Right forelimb (tissue), 1 donor: ENCODE measurements at places on chromosomes 3 and 15.
A peak's percentile ranks its signal among the peaks of the same experiment; 100 is the strongest.

DNA sequence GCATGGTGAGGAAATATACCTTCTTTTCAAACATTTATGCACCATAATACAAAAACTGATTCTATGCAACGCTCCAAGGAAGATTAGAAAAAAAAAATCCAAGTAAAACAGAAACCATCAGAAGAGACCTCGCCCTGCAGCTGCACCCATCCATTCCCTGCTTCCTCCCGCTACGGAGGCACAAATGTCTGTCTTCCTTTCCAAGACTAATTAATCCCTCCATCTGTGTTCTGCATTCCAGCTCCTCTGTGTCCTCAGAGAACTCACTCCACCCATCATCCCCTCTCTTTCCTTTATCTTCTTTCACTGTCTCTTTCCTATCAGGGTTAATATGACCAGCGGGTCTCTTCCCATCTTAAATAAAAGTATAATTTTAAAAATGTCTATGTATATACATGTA, 196.1 kb downstream of the ADAMTSL3 start:
- no peak for DNase-seq

- DNase-seq: peak; percentile 66
These were observed at the start of gene CTSH for GRCh38 chr15:78944669-78945407. Gene CTSH, minus strand, starts transcription at chr15:78945046. Its CDS starts 65 bp downstream, at chr15:78944981.

DNA sequence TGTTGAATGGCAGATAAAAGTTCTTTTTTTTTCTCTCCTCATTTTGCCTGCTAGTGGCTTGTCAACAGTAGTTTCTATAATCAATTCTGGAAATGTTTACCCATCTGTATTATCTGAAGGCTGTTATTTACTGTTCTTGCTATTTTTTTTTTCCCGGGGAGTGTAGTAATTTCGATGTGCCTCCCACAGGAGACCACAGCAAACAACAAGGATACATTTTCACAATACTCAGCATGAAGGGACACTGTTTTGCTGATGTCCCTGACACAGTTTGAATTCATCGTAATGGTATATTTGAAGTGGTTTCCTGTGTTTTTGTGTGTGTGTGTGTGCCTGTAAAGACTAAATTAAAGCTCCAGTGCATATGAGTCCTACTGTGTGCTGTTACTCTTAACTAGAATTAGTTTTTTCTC, 92.1 kb upstream of the ICE2 start:
- no peak for DNase-seq

DNA sequence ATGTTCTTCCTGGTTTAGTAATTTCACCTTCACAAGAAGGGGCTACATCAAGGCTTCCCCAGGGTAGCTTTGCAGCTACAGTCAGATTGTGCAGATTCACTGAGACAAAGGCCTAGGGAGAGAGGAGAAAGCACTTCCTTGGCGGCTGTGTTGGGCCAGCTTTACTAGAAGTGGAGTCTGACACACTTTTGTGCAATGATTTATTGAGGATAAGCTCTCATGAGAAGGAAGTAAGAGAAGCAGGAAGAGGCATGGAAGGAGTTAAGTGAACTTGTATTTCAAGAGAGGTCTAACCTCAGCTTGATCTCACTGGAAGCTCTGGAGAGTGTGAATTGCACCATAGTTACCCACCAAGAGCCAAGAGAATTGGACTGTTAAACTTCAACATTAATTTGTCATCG, 78.9 kb downstream of the TGFBR2 start:
- DNase-seq: no peak

DNA sequence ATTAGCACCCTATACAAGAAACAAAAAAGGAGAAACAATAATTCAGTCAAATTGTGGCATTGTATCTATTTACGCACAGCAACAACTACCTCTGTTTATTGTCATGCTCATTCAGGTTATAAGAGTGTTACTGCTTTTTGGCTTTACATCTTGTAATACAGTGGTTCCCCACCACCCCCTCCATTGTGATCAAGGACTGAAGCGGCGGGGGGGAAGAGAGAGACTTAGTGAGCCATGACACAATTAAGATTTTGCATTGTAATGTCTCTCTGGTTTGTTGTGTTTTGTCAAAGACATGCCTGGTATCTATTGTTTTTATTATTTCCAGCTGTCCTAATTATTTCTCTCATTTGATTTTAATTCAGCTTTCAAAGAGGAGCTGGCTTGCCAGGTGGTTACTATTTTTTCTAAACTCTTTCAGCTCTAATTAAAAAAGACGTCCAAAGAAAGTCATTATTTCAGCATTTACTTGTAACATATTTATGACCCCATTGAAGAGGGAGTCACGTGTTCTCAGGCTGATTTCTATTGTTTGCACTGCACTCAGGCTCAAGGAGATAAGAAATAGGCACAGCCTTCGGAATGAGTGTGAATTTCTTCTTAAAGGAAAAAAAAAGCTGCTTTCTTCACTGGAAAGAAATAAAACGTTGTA, 234.4 kb upstream of the TBL1XR1 start:
- DNase-seq: no peak

DNA sequence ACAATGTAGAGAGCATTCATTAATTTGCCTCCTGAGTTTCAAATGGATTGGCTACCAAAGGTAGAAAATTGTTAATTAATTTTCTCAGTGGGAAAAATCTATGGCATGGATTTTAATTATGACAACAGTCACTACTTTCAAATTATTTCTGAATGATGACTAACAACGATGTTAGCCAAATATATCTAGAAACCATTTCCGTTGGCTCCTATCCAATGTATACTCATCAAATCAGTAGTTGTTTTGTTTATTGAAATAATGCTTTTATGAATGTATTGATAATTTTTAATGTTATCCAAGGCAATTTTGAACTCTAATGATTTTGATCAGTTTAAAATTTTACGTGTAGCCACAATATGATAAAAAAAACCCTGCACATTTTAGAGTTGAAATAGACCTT, 333.4 kb downstream of the NAALADL2 start:
- DNase-seq: no peak

- no peak for DNase-seq
These were observed 48.8 kb downstream of the CD86 start for GRCh38 chr3:122103821-122104514.

DNA sequence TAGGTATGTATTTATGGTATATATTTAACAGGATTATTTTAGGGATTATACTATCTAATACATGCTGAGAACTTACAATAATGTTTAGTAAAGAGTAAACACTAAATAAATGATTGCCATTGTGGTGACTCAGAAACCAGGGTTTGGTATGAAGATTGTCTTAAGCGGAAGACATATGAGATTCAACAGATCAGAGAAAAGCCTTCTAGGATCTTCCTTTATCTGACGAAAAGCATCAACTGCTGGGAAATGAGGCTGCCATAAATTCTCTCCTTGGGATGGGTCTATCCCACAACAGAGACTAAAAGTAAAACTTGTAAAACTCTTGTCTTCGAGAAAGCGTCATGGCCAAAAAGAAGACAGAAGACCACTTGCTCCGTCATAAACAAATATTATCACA, 1352.2 kb upstream of the EPHA6 start:
- DNase-seq: no peak

- no peak for DNase-seq
These were observed 59.2 kb downstream of the SRGAP3 start for GRCh38 chr3:9190276-9190675.

GRCh38 chr3:109933576-109933975, 596.2 kb upstream of the DPPA4 start:
- DNase-seq: no peak

- no peak for DNase-seq
These were observed 47.0 kb downstream of the HCN4 start for GRCh38 chr15:73321496-73322450.

- no peak for DNase-seq
These were observed 56.4 kb downstream of the UMPS start for GRCh38 chr3:124786511-124787241.

DNA sequence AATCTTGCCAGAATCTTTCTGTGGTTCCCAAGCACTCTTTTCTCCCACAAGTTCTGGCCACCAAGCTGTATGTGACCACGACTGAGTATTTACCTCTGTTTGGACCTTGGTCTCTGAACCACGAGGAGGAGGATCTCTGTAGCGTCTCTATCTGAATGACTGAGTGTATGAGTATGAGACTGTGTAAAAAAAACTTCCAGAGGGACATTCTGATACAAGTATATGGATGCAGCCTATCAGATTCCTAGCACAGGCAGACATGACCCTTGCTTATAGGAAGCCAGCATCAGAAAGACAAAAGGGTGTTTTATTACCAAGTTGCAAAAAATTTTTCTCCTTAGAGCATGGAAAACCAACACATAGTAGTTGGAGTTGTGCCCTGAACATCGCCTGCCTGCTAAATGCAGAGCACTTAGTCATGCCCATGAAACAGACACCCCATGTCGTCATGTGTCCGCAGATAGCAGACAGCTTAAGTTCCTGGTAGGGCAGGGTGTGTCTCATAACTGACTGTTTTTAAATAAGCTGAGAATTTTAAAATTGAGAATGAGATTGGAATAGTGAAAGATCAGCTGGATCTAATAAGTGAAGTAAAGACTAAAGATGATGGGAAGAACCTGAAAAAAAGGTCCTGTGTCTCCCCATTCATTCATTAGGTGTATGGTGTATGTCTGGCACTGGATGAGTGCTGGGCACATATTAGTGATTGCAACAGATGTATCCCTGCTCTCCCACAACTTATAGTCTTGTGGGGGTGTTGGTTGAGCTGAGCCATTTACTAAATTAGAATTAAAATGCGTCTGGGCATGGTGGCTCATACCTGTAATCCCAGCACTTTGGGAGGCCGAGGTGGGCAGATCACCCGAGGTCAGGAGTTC, 30.9 kb downstream of the DAG1 start:
- no peak for DNase-seq
